Activated CD4-positive, alpha-beta T cell treated with anti-CD3 and anti-CD28 coated beads, Interleukin-2, amount 10 ng/mL, durations not matched to agents 7 days and 5 days (primary cell): ENCODE measurements at places on chromosomes 1 and 21. TPM values are rescaled to one million over a fixed set of nuclear protein-coding genes. Genes with fewer than 3 reads are reported as not detected.

DNA sequence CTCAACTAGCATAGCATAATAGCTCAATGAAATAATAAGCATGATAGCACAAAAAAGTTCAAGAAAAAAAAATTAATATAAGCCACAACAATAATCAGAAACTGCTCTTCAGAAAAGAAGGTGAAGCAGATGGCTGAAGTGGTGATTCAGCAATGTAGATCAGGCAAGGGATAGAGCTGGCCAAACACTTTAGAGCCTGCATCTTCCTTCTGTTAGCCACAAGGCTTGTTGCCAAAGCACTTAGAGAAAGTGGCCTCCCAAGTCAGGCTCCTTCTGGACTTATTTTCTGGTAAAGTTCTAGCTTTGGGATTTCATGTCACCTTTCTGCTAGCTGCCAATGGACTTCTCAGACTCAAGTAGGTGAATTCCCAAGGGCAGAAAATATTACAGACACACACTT lies 60.3 kb upstream of the C1orf87 start:
- DNase-seq, result no peak

- peak; percentile 75 for DNase-seq
Measured at GRCh38 chr1:155173478-155174323, at the start of gene TRIM46. Gene TRIM46 (plus strand): TSS chr1:155173849. CDS start chr1:155173967, 118 bp downstream.

DNA sequence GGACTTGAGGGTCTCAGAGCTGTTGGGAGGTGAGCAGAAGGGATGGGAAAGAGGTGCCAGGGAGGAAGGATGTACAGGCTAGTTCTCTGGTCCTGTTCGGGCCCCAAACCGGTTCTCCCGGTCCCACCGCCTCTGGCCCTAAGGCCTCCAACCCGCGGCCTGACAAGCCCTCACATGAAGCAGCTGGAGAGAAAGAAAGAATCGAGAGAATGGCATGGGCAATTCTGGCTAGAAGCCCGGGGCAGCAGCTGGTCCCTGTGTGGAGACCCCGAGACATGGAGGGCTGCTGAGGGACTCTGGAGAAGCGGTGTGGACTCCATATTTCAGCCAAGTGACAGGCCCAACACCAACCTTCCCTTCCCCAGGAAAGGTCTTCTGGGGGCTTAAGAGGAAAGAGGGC lies 730 bp downstream of the CDC42SE1 start:
- DNase-seq, result peak; percentile 19

GRCh38 chr1:81029266-81029665 lies 771.5 kb upstream of the ADGRL2 start:
- no peak for DNase-seq

GRCh38 chr1:154748405-154748775 lies 121.7 kb downstream of the KCNN3 start:
- DNase-seq, result no peak

Gene PDPN
- not detected for total RNA-seq

Gene AGPAT3
- 80.3 TPM for total RNA-seq

Gene NBPF11
- total RNA-seq, result 9.9 TPM

Gene ADGRL2
- total RNA-seq, result not detected

Gene COL9A2
- total RNA-seq, result 1.2 TPM

Gene LRRC8B
- 21.2 TPM for total RNA-seq

Gene DCST1
- total RNA-seq, result not detected

GRCh38 chr1:200960236-200960947 lies 63.1 kb downstream of the KIF21B start:
- DNase-seq, result no peak
